Tracheal epithelial cell (primary cell): ENCODE measurements at places on chromosomes 6 and 20. TPM values are rescaled to one million over a fixed set of nuclear protein-coding genes. Genes with fewer than 3 reads are reported as not detected.

The BEND3 gene
- 5.5 and 6.0 TPM in 2 replicates for total RNA-seq

The JAG1 gene
- 205 and 243 TPM in 2 replicates for total RNA-seq

The LINC00237 gene
- total RNA-seq: not detected in 2 replicates

The PRND gene
- total RNA-seq: under 0.01 TPM in 1 of 2 replicates, not detected in the other

The CARMIL1 gene
- total RNA-seq: 15.1 and 23.4 TPM in 2 replicates

The MMP24OS gene
- 4.6 and 6.2 TPM in 2 replicates for total RNA-seq

The SSTR4 gene
- not detected in 2 replicates for total RNA-seq

The KCNK15 gene
- 0.96 TPM in 1 of 2 replicates, not detected in the other for total RNA-seq

The FAM209A gene
- not detected in 2 replicates for total RNA-seq

The MAP7 gene
- 28.7 and 29.4 TPM in 2 replicates for total RNA-seq

The IMPG1 gene
- not detected in 2 replicates for total RNA-seq

The PSORS1C2 gene
- not detected in 2 replicates for total RNA-seq

The CST1 gene
- not detected in 2 replicates for total RNA-seq

The SH3BGRL2 gene
- 7.0 and 11.5 TPM in 2 replicates for total RNA-seq

The TNFRSF21 gene
- 72.3 TPM in 2 replicates for total RNA-seq

The PARD6B gene
- total RNA-seq: 10.7 and 19.0 TPM in 2 replicates

The C6orf52 gene
- total RNA-seq: 0.96 and 1.3 TPM in 2 replicates

The GNAS-AS1 gene
- 0.48 TPM in 1 of 2 replicates, not detected in the other for total RNA-seq

The SLC29A1 gene
- total RNA-seq: 4.0 and 13.5 TPM in 2 replicates

The FAM83C gene
- total RNA-seq: under 0.01 TPM in 2 replicates

The SLC22A23 gene
- total RNA-seq: 25.1 and 28.8 TPM in 2 replicates

The FAXC gene
- total RNA-seq: 3.6 and 5.1 TPM in 2 replicates

The OPN5 gene
- total RNA-seq: not detected in 2 replicates

The SLC13A3 gene
- total RNA-seq: 5.5 and 8.1 TPM in 2 replicates

The GPR6 gene
- not detected in 2 replicates for total RNA-seq

The SMOC2 gene
- total RNA-seq: 1.1 TPM in 1 of 2 replicates, not detected in the other

The SOBP gene
- 0.21 and 0.24 TPM in 2 replicates for total RNA-seq

The HLA-DMB gene
- 0.64 and 0.96 TPM in 2 replicates for total RNA-seq

The XKR7 gene
- under 0.01 TPM in 1 of 2 replicates, not detected in the other for total RNA-seq

The IPCEF1 gene
- under 0.01 TPM in 2 replicates for total RNA-seq

The EEF1A2 gene
- 0.43 and 0.96 TPM in 2 replicates for total RNA-seq

The NEDD9 gene
- total RNA-seq: 1.9 and 34.2 TPM in 2 replicates

The EMILIN3 gene
- not detected in 2 replicates for total RNA-seq

The ADGRB3 gene
- under 0.01 TPM in 1 of 2 replicates, not detected in the other for total RNA-seq

The NNAT gene
- not detected in 2 replicates for total RNA-seq

The TRIM15 gene
- under 0.01 TPM in 1 of 2 replicates, not detected in the other for total RNA-seq

The KIAA1755 gene
- total RNA-seq: 0.21 and 0.24 TPM in 2 replicates

The HLA-DPA1 gene
- 3.6 and 4.5 TPM in 2 replicates for total RNA-seq

The PHACTR1 gene
- total RNA-seq: 0.96 TPM in 1 of 2 replicates, not detected in the other

The HCRTR2 gene
- not detected in 2 replicates for total RNA-seq

The ZSCAN12 gene
- total RNA-seq: 4.3 and 6.2 TPM in 2 replicates

The CHRNA4 gene
- not detected in 2 replicates for total RNA-seq

The RFX6 gene
- total RNA-seq: not detected in 2 replicates

The DEFB124 gene
- total RNA-seq: not detected in 2 replicates

The GDAP1L1 gene
- total RNA-seq: not detected in 2 replicates

The MYB gene
- under 0.01 and 0.24 TPM in 2 replicates for total RNA-seq

The OGFR gene
- 20.2 and 26.7 TPM in 2 replicates for total RNA-seq

The PSORS1C1 gene
- 0.43 and 1.7 TPM in 2 replicates for total RNA-seq

The GHRH gene
- not detected in 2 replicates for total RNA-seq

The TNXB gene
- total RNA-seq: 0.43 and 0.48 TPM in 2 replicates

The TSPO2 gene
- total RNA-seq: not detected in 2 replicates

The BTN1A1 gene
- total RNA-seq: not detected in 2 replicates

The GMNN gene
- 8.7 and 12.1 TPM in 2 replicates for total RNA-seq

The ARMH2 gene
- total RNA-seq: not detected in 2 replicates

The AKAP12 gene
- total RNA-seq: 1.3 and 78.8 TPM in 2 replicates

The HDGFL1 gene
- total RNA-seq: not detected in 2 replicates
